Stimulated activated CD8-positive, alpha-beta memory T cell treated with anti-CD3 and anti-CD28 coated beads, Interleukin-15, amount 100 ng/mL, for 48 hours (primary cell): ENCODE measurements at places on chromosomes 16 and 17.

DNA sequence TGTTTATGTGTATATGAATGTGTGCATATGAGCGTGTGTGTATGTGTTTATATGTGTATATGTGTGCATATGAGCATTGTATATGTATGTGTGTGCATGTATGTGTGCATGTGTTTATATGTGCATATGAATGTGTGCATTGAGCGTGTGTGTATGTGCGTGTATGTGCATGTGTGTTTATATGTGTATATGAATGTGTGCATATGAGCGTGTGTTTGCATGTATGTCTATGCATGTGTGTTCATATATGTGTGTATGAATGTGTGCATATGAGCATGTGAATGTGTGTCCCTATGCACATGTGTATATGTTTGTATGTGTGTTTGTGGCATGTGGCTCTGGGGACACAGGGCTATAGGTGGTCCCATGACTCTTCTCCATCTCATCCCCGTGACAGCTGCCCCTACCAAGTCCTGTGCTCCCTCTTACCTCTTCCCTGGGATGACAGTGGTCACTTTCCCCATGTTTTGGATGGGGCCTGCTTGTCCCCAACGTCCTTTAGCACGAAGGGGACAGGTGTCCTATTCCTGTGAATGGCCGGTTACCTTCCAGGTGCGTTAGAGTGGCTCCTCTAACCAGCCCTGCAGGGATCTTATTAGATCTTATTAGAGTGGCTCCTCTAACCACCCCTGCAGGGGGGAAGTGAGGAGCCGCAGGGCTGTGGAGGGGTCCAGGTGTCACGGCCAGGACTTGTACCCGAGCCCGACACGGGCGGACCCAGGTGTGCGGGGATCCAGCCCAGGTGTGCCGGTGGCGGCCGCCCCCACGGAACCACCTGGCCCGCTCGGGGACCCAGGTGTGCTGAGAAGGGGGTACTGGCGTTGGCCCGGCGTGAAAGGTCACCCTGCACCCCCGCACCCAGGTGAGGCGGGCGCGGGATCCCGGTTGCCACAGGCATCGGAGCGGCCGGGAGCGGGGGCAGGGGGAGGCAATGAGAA lies 105.6 kb downstream of the SEC14L1 start:
- DNase-seq = no peak

GRCh38 chr16:17304491-17305119 lies 166.2 kb downstream of the XYLT1 start:
- DNase-seq = no peak

GRCh38 chr16:1283296-1283695 lies 26.1 kb upstream of the UBE2I start:
- DNase-seq = no peak

- peak; percentile 54 for DNase-seq
These were observed 994 bp downstream of the CLTC start for GRCh38 chr17:59620518-59621259.

GRCh38 chr17:43530288-43531081 lies 15.7 kb downstream of the ETV4 start:
- DNase-seq = no peak

DNA sequence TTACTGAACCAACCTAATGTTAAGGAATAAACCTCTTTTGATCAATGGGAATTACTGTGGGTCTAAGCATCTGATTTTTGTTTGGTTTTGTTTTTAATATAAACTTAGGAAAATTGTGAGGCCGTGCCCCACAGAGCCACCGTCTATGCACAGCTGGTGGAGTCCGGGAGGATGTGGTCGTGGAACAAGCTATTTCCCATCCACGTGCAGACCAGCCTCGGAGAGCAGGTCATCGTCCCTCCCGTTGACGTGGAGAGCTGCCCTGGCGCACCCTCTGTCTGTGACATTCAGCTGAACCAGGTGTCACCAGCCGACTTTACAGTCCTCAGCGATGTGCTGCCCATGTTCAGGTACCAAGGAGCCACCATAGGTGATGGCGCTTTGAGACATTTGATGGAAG lies 28.4 kb downstream of the PRMT7 start:
- no peak for DNase-seq

DNA sequence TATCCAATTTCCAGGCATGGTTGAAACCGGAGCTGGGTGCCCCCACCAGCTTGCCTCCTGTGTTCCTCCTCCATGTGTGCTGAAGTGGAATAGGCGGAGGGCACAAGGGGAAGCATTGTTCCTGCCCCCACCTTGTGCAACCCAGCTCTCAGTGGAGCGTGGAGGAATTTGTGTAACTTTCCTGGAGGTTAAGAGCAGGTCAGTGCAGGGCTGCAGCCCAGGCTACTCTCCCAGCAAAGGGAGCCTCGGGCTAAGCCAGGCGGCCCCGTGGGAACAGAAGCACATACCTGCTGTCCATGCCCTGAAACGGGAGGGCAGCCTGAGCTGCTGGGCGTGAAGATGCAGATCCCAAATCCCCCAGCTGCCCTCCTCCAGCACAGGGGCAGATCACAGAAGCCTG lies 158.8 kb upstream of the LHX1 start:
- no peak for DNase-seq

GRCh38 chr16:11084876-11085485 lies 140.6 kb downstream of the CLEC16A start:
- DNase-seq = no peak

DNA sequence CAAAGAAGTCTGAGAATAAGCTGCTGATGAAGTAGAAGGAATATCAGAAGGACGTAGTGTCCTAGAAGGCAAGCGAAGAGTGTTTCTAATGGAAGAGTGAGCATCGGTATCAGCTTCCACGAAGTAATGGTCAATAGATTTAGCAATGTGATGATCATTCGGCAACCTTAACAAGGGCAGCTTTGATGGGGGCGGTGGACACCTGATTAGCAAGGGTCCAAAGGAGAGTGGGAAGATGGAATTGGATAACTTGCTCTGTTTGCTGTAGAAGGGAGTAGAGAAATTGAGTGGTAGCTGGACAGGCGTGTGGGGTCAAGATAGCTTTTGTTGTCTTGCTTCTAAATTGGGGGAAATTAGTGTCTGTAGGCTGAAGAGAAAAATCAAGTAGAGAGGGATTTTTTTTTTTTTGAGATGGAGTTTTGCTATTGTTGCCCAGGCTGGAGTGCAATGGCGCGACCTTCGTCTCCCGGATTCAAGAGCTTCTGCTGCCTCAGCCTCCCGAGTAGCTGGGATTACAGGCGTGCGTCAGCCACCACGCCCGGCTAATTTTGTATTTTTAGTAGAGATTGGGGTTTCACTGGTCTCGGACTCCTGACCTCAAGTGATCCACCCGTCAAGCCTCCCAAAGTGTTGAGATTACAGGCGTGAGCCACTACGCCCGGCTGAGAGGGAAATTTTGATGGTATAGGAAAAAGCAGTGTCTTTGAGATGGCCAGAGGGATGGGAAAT lies 13.9 kb upstream of the HES7 start:
- DNase-seq = no peak

DNA sequence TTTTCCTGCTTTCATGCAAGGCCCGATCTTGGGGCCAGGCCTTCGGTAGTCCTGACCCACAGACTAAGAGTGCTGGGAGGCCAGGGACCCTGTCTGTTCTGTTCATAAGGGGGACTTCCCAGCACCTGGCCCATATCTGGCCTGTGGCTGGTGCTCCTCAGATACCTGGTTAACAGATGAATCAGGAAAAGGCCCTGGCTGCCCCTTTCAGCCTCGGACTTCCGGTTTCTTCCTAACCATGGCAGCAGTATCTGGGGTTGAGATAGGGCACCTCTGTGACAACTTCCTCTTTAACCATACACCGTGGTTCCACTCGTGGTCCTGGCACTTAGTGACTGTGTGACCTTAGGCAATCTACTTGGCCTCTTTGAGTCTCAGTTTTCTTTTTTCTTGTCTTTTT lies 18.4 kb downstream of the PLCG2 start:
- no peak for DNase-seq
